RKO (cell line): ENCODE measurements at places on chromosomes 5 and 9.

GRCh38 chr5:83485842-83486241 lies 14.3 kb downstream of the VCAN start:
- no peak for DNase-seq

DNA sequence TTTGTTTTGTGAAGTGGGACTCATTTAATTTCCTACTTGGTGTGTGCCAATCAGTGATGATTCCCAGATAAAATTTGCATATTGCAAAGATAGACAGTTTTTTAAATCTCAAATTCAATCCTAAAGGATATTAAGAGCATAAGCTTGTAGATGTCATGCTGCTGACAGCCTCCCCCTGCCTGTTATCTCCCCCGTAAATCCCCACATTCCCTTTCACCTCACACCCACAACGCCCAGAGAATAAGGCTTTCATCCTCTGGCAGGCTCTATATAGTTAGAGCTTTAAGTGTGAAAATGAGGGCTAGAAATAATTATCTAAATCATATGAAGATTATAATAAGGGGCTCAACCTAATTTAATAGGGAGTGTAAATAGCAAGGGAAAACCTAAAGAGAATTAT lies 265.0 kb downstream of the TRPM3 start:
- no peak for DNase-seq

DNA sequence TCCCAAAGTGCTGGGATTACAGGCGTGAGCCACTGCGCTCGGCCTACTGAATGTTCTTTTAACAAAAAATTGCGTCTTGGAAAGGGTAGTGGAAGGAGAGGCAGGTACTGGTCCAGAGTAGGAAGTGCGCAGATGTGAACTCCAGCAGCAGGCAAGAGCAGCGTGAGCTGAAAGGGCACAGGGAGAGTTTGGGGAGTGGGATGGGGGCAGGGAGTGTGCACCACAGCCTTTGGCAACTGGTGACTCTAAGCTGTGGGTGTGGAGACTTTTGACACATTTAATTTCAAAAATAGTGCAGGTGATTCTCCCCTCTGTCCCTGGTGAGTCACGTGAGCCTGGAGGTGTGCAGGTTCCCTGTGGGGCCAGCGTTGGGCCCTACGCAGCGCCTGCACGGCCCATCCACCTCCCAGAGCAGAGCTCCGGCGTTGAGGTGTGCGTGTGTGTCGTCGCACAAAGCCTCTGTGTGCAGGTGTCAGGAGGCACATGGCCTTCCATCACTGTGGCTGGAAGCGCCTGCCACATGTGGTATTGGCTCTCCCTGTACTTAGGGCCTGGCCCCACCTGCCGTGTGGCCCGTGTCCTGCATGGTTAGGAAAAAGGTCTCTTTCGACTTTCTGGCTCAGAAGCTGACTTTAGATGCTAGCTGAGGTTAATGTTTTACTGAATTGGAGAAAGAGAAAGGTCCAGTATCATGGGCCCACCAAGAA lies 11.5 kb downstream of the SQSTM1 start:
- DNase-seq: no peak

- no peak for DNase-seq
These were observed 640 bp upstream of the DPM2 start for GRCh38 chr9:127938298-127938690.

DNA sequence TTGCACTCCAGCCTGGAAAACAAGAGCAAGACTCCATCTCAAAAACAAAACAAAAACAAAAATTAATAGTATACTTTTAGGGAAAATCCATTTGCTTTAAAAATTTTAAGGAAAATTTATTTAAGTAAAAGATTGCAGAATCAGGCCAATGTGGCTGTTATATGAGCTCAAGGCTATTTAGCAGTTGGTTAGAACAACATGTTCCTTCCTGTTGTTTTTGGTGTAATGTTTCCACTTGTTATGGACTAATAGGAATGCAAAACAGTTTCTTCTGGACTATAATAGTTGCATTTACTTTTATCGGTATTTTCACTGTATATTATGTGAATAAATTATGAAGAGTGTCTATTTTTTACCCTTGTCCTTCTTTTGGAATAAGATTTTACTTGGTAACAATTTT lies 3.0 kb upstream of the CDC42SE2 start:
- no peak for DNase-seq

GRCh38 chr5:154112255-154112654 lies 73.5 kb downstream of the MFAP3 start:
- no peak for DNase-seq

DNA sequence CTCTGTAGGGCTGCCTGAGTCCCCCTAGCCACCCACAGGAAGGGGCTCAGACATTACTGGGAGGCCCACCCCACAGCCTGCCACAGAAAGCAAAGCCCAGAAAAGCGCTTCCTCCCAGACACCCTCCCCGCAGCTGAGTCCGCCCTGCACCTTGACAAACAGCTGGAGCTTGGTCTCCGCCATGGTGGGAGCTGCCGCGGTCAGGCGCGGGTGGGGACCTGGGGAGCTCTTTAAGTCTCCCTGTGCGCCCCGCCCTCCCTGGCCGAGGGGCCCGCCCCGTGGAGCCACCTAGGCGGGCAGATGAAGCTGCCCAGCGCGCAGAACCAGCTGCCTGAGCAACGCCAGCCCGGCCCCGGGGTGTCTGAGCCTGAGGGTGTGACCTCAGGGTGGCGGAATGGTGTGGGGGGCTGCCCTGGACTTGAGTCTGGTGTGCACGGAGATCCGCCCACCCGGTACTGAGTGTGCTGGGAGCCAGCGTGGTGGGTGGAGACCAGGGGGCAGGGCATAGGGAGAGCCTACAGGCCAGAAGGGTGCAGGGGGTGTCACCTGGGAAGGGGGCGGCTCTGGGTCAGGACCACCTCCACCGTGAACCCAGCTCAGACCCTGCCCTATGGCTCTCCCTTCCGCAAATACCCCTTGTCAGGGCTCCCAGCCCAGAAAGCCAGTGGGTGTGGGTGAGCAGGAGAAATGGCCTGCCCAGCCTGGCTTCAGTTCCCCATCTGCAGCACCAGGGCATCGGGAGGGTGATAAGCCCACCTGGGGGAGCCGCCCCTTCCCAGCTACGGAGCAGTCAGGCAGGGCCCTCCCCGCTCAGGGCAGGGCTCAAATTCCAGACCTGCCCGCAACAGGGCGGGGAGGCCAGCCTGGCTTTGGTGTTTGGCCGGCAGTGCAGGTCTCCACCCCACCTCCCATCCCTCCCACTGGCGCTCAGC lies at the start of gene CLIC3:
Gene CLIC3, minus strand, starts transcription at position 208 of the 932 bp plus-strand sequence. Its CDS starts 25 bp downstream, at position 183.
- DNase-seq: no peak

GRCh38 chr5:135478938-135479337 lies 26.8 kb upstream of the TIFAB start:
- DNase-seq: no peak
